Lung (tissue), 17 donors: ENCODE measurements at places on chromosomes 3 and 15. TPM values are rescaled to one million over a fixed set of nuclear protein-coding genes. Genes with fewer than 3 reads are reported as not detected.
A peak's percentile ranks its signal among the peaks of the same experiment; 100 is the strongest.

DNA sequence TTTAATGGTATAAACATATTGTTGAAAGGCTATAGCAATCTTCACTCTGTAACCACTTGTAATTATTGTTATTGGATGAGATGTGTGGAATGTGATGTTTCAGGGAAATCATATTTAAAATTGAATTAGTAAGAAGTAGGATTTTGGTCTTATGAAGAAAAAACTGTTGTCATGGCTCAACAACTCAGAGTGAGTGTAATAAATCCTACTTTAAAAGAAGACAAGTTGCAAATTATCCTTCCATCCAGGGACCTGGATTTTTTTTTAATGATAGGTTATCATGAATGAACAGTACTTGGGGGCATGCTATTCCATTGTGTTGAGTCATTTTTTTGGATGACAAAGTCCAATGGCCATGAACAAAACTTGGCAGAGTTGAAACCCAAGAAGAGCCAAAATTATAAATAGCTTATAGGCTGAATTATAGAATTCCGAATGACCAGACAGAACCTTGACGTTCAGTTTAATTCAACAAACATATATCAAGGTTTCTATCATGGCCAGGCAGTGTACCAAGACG lies 625.5 kb upstream of the ZNF717 start:
- no peaks in the 10 kb centered on the region for H3K27me3 ChIP-seq
- no peak for DNase-seq
- no peak overlapping the region for H3K4me3 ChIP-seq

ASB14 gene
- total RNA-seq = 0.74 TPM

DNA sequence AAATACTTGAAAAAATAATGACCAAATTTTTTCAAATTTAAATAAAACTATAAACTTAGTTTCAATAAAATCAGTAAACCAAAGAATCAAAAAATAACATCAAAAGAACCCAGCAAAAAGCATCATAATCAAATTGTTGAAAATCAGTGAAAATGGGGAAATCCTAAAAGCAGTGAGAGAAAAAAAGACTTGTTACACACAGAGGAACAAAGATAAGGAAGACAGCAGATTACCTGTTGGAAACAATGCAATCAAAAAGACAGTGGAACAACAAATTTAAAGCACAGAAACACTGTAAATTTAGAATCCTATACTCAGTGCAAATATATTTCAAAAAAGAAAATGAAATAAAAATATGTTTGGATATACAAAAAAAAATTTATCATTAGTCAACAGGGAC lies 156.2 kb upstream of the LMCD1 start:
- peaks cover 1% of the 10 kb centered on the region for H3K4me1 ChIP-seq
- no peaks in the 10 kb centered on the region for H3K27me3 ChIP-seq
- no peak overlapping the region for H3K4me3 ChIP-seq
- no peak for DNase-seq
- no peak overlapping the region for H3K27ac ChIP-seq

GRCh38 chr3:150170852-150171520 lies 200.3 kb upstream of the PFN2 start:
- H3K36me3 ChIP-seq = no peaks in the 10 kb centered on the region
- no peaks in the 10 kb centered on the region for H3K27me3 ChIP-seq
- H3K4me3 ChIP-seq = no peak overlapping the region
- H3K27ac ChIP-seq = no peak overlapping the region
- DNase-seq = peak; percentile 91

DNA sequence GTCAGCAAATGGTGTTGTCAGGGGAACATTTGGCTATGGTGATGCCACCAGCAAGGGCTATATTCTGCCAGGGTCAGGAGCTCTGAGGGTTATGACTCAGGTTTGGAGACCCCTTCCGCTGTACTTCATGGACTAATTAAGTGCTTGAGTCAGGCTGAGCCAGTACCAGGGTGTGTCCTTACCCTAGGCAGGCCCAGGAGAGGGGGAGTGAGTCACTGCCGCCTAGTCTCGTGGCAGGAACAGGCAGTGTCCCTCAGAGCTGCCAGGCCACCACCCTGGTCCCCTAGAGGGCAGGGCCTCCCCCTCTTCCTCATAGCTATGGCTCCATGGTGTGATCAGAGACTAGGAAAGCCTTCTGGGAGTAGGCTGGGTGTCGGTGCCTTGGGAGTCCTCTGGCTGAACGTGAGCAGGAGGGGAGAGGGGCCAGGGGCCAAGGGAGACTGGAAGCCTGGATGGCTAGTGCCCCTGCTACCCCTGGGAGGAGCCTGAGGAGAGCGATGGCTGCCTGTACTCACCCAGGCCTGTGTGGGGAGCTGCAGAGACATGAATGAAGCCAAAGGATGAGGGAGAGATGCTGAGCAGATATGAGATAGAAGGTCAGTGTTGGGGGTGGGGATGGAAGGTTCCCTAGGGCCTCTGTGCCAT lies 10.6 kb downstream of the MAPKAPK3 start:
- no peaks in the 10 kb centered on the region for H3K36me3 ChIP-seq
- no peaks in the 10 kb centered on the region for H3K27me3 ChIP-seq
- DNase-seq = no peak
- peak overlapping the region; percentile 83 for H3K27ac ChIP-seq
- no peak overlapping the region for H3K4me3 ChIP-seq
- H3K4me1 ChIP-seq = peaks cover 22% of the 10 kb centered on the region

DNA sequence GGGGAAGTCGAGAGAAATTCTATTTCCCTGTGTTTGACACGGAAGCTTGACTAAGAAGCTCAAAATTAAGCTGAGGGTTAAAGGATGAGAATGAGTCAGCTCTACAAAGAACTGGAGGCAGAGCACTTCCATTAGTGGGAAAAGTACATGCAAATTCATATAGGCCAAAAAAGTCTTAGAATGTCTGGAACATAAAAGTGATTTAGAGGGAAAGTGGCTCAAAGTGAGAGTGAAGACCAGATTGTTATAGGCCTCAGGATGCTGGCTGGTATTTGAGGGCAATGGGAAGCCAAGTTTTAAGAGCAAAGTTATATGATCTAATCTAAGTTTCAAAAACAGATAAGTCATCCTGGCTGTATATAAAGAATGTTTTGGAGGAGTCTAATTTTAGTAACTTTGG lies 857.3 kb downstream of the NAALADL2 start:
- no peaks in the 10 kb centered on the region for H3K27me3 ChIP-seq
- H3K4me3 ChIP-seq = no peak overlapping the region
- H3K27ac ChIP-seq = no peak overlapping the region
- DNase-seq = no peak
- no peaks in the 10 kb centered on the region for H3K4me1 ChIP-seq
- H3K36me3 ChIP-seq = no peaks in the 10 kb centered on the region

BFSP2 gene
- not detected for total RNA-seq

- H3K27ac ChIP-seq = no peak overlapping the region
- no peak overlapping the region for H3K4me3 ChIP-seq
- H3K27me3 ChIP-seq = no peaks in the 10 kb centered on the region
- DNase-seq = no peak
- H3K36me3 ChIP-seq = no peaks in the 10 kb centered on the region
- no peaks in the 10 kb centered on the region for H3K4me1 ChIP-seq
These were observed 247.6 kb upstream of the PROK2 start for GRCh38 chr3:72032441-72033135.

RBMS3 gene
- 117 TPM for total RNA-seq

MLF1 gene
- total RNA-seq = 35.3 TPM

DNA sequence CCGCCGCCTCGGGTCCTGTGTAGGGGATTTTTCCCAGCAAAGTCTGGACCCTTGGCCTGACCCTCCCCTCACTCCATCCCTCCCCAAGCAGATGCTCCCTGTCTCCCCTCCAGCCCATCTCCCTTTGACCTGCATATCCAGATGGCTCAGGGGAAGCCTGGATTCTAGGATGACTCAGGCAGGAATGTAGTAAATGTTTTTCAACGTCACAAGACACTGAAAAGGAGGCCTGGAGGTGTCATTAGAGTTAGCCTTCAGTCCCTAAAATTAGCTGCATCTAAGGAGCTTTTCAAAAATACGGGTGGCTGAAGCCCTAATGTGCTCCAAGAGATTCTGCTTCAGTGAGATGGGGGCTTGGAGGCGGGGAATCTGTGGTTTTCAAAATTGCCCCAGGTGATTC lies 7.2 kb downstream of the ACAN start:
- no peak overlapping the region for H3K27ac ChIP-seq
- no peak for DNase-seq
- no peaks in the 10 kb centered on the region for H3K36me3 ChIP-seq
- H3K4me3 ChIP-seq = no peak overlapping the region
- no peaks in the 10 kb centered on the region for H3K4me1 ChIP-seq

TMEM45A gene
- total RNA-seq = 27.3 TPM

DNA sequence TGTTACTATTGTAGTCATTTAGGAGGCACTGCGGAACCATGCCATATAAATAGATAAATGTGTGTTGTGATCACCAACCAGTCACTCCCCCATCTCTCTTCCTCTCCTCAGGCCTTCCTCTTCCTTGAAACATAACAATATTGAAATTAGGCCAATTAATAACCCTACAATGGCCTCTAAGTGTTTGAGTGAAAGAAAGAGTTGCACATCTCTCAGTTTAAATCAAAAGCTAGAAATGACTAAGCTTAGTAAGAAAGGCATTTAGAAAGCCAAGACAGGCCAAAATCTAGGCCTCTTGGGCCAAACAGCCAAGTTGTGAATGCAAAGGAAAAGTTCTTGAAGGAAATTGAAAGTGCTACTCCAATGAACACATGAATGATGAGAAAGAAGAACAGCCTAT lies 8.1 kb upstream of the DNASE1L3 start:
- H3K36me3 ChIP-seq = no peaks in the 10 kb centered on the region
- no peak overlapping the region for H3K4me3 ChIP-seq
- H3K27ac ChIP-seq = no peak overlapping the region
- DNase-seq = no peak
- H3K4me1 ChIP-seq = no peaks in the 10 kb centered on the region

DNA sequence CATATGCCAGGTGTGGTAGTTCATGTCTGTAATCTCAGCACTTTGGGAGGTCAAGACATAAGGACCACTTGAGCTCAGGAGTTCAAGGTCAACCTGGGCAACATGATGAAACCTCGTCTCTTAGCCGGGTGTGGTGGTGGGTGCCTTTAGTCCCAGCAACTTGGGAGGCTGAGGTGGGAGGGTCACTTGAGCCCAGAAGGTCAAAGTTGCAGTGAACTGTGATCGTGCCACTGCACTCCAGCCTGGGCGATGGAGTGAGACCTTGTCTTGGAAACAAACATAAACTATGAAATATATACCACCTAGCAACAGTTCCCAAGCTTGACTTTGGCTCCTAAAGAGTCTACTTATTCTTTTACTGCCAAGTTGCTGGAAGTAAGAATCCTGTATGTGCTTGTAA lies 30.9 kb downstream of the UBE3A start:
- H3K27ac ChIP-seq = no peak overlapping the region
- H3K4me1 ChIP-seq = peaks cover 4% of the 10 kb centered on the region
- no peak for DNase-seq
- H3K27me3 ChIP-seq = no peaks in the 10 kb centered on the region
- peaks cover 17% of the 10 kb centered on the region for H3K36me3 ChIP-seq

- H3K36me3 ChIP-seq = peaks cover 5% of the 10 kb centered on the region
- H3K4me1 ChIP-seq = no peaks in the 10 kb centered on the region
- DNase-seq = no peak
These were observed 41.1 kb downstream of the BBS4 start for GRCh38 chr15:72727154-72727553.

DNA sequence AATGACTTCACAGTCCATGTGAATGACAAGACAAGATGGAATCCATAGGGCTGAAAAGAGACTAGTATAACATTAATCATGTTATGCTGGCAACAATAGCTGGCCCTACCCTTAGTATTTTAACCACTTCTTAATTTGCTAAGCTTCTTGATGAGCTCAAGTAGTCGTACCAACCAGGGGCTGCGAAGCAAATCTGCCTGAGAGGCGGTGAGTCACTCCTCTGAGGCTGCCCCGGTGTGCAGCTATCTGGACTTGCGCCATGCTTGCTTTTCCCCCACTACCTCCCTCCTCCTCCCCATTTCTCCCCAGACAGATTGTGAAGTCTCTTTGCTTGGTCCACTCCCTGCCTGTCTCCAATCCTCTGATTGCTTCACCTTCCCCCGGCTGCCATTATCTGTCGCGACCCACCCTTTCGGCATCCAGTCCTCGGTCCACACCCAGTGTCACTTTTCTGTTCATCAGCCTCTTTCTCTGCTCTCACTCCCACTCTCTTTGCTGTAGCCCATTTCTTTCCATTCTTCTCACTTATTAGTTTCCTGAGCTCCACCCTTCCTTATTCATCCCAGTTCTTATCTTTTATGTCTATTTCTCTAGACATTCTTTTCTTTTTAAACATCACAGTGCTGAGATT lies 42.7 kb downstream of the DUT start:
- no peak overlapping the region for H3K4me3 ChIP-seq
- H3K4me1 ChIP-seq = no peaks in the 10 kb centered on the region
- H3K36me3 ChIP-seq = no peaks in the 10 kb centered on the region
- H3K27ac ChIP-seq = no peak overlapping the region
- no peaks in the 10 kb centered on the region for H3K27me3 ChIP-seq
- DNase-seq = no peak
